ENCODE measurements at places on chromosomes 7 and 10.

- no peak for DNase-seq
Observed at GRCh38 chr7:95910341-95910740, 138.0 kb downstream of the DYNC1I1 start.

DNA sequence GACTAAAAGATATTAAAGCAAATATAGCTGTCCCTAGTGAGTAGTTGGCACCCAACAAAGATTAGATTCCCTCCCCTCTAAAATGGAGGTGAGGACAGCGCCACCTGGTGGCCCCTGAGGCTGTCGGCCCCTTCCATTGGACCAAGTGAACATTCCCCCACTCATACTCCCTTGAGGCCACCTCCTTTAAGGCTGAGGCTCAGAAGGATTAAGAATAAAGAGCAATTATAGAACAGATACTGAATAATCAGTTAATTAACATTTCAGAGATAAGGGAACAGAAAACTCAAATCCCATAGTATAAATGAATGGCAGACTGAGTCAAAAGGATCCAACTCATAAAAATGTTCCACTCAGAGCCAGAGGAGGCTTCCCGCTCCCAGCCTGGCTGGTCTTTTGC, 130.4 kb upstream of the GHITM start:
- DNase-seq = no peak

DNA sequence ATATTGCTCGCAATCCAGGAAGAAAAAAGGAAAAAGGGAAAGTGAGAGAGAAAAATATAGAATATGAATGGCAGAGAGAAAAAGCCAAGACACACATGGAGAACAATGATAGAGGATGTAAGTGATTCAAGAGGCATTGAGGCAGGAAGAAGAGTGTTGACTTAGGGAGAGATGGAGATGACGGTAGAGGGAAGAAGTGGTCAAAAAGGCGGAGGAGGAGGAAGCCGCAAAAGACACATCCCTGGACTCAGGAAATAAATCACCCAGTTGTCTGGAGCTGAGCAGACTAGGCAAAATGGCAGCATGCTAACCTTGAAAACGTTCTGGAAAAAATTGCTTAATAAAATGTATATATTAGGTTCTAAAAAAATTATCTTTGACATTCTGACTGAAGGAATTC, 17.7 kb upstream of the GPR37 start:
- no peak for DNase-seq

DNA sequence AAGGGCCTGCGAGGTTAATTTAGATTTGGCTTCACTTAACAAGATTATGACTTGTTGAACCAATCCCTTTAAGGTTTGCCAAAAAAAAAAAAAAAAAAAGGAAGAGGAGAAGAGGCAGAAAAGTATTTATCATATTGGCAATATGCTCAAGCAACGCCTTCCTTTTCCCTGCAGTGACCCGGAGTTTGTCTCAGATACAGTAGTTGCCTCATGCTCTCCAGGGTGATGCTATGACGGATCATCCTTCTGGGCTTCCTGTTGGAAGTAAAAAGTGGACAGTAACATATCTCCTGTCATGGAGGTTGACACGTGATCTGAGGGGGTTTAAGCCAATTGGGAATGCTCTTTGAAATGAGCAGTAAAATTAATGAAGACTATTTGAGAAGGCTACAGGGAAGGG, 117.3 kb downstream of the BMPER start:
- DNase-seq = no peak

DNA sequence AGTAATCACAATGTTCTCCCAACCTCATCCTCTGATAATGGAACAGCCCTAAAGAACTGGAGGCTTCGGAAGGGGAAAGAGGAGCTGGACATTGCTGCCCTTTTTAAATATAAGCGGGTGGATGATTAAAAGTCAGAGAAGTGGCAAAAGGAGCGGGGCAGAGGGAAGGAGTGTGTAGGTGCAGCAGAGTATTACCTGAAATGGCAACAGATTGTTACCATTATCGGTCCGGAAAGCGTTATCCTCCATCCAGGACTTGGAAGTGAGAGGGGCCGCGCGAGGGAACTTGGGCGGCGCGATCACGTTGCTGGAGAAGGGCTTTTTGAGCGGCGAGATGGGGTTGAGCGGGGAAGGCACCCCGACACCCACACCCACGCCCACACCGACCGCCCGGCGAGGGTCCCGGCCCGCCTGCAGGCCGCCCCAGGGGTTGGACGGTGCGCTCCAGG, 51.7 kb downstream of the CPEB3 start:
- DNase-seq = no peak

All from activated CD8-positive, alpha-beta memory T cell treated with anti-CD3 and anti-CD28 coated beads, Interleukin-2, amount 50 U/mL, for 4 hours (primary cell).